ENCODE measurements at places on chromosomes 6 and 20. TPM values are rescaled to one million over a fixed set of nuclear protein-coding genes. Genes with fewer than 3 reads are reported as not detected.

Gene NDUFAF5
- 31.0 TPM for total RNA-seq

Gene GNAS-AS1
- 0.68 TPM for total RNA-seq

Gene LBP
- total RNA-seq: not detected

Gene NNAT
- total RNA-seq: 0.33 TPM

Gene SLC24A3
- not detected for total RNA-seq

Gene ZNF335
- 38.3 TPM for total RNA-seq

Gene PSMG4
- total RNA-seq: 25.2 TPM

DNA sequence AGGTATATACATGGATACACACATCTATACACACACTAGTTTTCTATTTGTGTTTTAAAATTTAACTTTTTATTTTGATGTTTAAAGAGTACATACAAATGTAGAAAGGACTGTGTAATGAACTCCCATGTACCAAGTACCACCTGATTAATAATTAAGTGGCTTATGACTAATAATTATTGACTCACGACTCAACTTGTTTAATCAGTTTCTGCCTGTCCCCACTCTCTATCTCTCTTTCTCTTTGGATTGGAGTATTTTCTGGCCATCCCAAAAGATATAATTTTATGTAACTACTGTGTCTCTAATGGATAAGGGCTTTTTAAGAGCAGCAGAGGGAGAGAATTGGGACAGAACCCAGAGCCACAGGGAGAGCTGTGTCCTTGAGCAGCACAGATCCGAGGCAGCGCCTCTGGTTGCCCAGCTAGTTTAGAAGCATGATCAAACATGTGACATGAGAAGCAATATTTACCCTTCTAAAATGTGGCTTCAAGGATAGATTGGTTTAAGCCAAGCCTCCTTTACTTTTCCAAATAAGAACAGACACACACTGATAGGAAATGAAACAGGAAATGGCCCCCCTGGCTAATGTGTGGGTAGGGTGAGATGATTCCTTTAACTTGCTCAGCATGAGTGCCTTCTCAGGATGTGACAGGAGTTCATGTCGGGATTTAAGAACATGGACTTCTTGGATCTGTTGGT, 81.0 kb downstream of the ERMARD start:
- no peak overlapping the region for H3K27ac ChIP-seq
- H3K4me3 ChIP-seq: no peak overlapping the region
- H3K36me3 ChIP-seq: no peaks in the 10 kb centered on the region
- DNase-seq: no peak
- H3K4me1 ChIP-seq: no peaks in the 10 kb centered on the region

GRCh38 chr20:60901831-60902230, 350.2 kb upstream of the CDH4 start:
- no peaks in the 10 kb centered on the region for H3K36me3 ChIP-seq
- no peaks in the 10 kb centered on the region for H3K27me3 ChIP-seq
- no peak overlapping the region for H3K4me3 ChIP-seq
- no peak for DNase-seq
- no peaks in the 10 kb centered on the region for H3K4me1 ChIP-seq

GRCh38 chr6:161660666-161661571, 387.1 kb upstream of the AGPAT4 start:
- no peaks in the 10 kb centered on the region for H3K4me1 ChIP-seq
- H3K36me3 ChIP-seq: no peaks in the 10 kb centered on the region
- no peak overlapping the region for H3K27ac ChIP-seq
- H3K27me3 ChIP-seq: no peaks in the 10 kb centered on the region
- no peak overlapping the region for H3K4me3 ChIP-seq

DNA sequence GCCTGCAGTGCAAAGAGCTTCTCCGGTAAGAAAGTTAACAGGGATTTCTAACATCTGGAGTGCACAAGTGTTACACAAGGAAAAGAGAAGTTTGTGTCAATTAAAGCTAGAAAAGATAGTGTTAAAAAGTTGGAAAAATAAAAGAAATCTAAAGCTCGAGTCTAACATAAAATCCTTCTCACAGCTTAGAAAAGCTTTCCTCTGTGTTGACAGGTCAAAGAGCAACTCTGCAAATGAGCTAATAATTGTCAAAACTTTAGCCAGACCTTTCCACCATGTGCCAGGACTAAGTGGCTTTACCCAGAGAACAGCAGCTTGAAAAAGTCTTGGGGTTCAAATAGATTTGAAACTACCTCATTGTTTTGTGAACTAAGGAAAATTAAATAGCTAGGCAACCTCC, 14.8 kb downstream of the PTPRK start:
- no peak overlapping the region for H3K4me3 ChIP-seq
- H3K27me3 ChIP-seq: no peaks in the 10 kb centered on the region
- no peak for DNase-seq
- no peaks in the 10 kb centered on the region for H3K36me3 ChIP-seq
- no peaks in the 10 kb centered on the region for H3K4me1 ChIP-seq

DNA sequence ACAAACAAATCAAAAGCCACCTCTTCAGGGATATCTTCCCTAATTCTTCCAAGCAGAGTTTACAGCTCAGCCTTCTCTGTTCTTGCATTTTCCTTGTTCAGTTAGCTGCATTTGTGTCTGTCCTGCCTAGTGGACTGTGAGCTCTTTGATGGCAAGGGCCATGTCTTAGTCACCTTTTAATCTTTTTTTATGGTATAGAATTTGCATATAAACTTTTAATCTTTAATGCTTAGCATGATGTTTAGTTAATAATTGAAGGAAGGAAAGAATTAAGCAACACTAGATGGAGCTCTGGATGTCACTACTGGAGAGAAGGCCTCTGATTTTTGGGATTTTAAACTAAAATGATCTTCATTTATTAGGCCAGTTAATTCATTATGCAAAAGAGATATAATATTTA, 12.1 kb downstream of the PPP2R5D start:
- peaks cover 3% of the 10 kb centered on the region for H3K36me3 ChIP-seq
- H3K27me3 ChIP-seq: no peaks in the 10 kb centered on the region

DNA sequence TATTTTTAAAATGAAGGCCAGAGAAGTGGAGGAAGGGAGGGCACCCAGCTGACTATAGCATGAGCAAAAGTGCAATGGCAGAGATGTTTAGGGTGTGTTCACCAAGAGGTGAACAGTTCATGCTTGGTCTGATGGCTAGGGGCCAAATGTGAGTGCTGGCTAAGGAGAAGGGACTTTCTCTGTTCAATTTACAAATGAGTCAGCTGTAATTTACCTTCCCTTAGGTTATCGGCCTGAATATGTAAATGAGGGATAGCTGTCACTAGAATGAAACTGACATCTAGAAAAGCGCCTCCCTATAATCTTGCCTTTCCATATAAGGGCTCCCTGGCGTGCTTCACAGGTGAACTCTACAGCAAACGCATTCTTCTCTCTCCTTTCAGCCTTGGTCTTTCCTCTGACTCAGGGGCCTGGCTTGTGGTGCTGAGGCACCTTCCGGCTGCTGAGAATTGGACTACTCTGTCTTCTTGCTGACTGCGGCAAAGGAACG, 114.7 kb upstream of the BACH2 start:
- H3K36me3 ChIP-seq: no peaks in the 10 kb centered on the region
- DNase-seq: peak; percentile 77

- no peak for DNase-seq
- peaks cover 10% of the 10 kb centered on the region for H3K4me1 ChIP-seq
- no peaks in the 10 kb centered on the region for H3K36me3 ChIP-seq
- peak overlapping the region; percentile 2 for H3K4me3 ChIP-seq
These were observed 352.5 kb upstream of the PRND start for GRCh38 chr20:4369119-4369797.
